ENCODE measurements at places on chromosomes 16 and 17.
A peak's percentile ranks its signal among the peaks of the same experiment; 100 is the strongest.

GRCh38 chr17:47700471-47701449, 6.8 kb downstream of the TBKBP1 start:
- no peak for DNase-seq

GRCh38 chr17:14779241-14779640, 478.4 kb downstream of the HS3ST3B1 start:
- DNase-seq: no peak

DNA sequence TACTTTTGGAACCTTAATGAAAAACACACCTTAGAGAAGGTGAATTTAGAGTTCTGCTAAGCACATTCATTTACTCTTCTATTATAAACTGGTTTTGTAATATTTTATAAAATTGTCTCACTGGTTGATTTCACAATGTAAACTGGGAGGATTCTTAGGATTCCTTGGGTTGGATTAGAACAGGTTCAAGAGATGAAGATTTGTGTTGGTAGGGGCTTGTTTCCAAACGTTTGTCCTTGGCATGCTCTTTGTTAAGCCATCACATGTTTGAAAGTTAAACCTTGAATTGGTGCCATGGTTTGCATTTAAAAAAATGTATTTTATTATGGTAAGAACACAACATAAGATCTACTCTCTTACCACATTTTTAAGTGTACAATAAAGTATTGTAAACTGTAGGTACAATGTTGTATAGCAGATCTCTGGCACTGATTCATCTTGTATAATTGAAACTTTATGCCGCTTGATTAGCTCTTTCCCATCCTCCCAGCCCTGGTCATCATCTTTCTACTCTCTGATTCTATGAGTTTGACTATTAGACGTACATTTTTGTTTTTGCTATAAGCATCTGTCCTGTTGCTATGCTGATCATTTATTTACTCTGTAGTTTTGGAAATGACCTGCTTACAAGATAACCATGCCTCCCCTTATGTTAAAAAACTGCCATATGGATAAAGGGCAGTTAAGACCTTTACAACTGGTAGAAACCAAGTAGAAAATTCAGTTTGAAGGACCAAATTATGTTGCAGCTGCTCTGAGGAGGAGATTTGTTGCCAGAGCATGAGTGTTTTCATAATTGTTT, 9.6 kb downstream of the FTO start:
- DNase-seq: no peak

DNA sequence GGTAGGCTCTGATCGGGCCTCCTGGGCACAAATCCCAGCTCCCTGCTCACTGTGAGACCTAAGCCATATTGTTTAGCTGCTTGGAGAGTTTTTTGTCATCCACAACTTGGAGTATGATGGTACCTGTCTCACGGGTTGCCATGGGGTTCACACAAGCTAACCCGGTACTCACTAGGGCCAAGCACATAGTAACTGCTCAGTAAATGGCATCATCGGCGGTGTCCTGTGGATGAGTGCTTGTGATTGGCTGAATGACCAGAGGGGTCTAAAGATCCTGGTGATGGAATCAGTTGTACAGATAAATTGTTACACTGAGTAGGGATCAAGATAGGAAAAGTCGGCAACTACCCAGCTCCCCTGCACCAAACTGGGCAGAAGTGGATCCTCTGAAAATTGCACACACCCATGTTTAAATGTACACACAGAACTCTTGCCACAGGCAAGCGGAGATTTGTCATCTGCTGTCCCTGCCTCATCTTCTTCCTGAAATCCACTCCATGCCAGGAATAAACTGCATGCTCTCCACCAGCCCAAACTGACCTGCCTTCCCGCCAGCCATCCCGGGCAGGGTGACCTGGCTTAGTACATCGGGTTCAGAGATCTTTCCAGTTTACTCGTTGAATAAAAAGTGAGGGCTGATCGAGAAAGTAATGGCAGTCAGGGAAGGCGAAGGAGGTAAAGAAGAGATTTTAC, 6.5 kb downstream of the MAPT start:
- DNase-seq: no peak

GRCh38 chr17:63954402-63955063, 18.2 kb downstream of the SCN4A start:
- DNase-seq: no peak

DNA sequence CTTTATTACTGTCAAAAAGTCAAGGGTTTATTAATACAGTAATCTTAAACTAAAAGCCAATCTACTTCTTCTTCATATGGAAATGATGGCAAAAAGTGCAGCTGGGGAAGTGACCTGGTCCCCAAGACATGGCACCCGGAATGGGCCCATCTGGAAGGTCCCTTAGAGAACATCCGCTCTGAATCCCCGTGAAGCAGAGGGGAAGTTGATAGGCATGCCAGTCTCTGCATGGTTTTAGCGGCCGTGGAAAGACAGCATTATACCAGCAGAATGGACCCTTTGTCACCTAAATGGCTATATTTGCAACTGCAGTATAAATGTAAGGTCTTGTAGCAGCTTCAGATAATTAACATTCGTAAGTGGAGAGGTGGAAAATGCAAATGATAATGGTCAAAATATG, 32.4 kb downstream of the COTL1 start:
- DNase-seq: no peak

DNA sequence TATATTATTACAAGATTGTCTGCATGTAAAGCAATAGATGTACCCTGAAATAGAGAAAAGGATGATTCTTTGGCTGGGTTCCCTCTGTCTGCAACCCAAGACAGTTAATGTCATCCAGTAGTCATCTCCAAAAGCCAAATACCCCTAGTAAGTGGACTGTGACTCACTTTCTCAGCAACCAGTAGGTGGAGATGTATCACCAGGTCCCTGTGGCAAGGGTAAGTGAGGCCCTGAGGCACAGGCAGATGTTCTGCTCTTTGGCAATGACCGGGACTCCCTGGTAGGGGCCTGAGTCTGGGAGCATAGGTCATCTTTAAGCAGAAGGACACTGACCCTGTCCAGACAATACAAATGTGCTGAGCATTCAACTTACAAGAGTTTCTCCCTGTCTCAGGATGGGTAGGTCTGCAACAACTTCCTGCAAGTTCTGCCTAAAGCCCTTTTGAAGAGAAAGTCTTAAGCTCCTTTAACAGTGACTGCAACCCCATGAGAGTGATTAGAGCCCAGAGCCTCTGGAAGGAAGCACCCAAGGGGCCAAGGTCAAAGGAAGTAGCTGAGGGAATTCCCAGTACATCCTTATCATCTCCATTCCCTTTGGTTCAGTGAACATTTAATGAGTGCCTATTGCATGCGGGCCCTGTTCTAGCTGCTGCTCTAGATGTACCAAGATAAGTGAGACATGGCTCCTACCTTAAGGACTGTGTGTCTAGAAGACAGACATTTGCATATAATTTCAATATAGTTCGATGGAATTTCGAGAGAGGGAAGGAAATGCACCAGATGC, 31.9 kb downstream of the PMP22 start:
- DNase-seq: no peak

DNA sequence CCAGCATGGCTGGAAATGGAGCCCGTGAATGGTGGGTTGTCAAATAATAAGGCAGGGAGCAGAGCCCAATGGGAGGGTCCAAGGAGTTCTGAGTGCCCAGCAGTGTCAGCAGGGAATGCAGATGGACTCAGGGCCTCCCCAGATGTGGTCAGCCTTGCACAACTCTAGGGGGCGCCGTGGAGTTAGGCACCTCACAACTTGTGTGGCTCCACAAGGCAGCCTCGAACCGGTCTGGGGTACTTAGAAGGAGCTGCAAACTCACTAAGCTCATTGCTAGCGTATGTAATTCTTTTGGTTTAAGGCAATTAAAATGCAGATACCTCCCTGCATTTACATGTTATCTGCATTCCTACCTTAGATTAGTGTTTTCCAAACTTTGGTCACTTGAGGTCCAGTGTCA, 18.1 kb downstream of the IRF8 start:
- DNase-seq: no peak

- DNase-seq: no peak
These were observed 5.8 kb upstream of the ARMC5 start for GRCh38 chr16:31453255-31454204.

- DNase-seq: no peak
These were observed 193.2 kb upstream of the MYOCD start for GRCh38 chr17:12472252-12473173.

GRCh38 chr16:84260766-84261554, 21.1 kb upstream of the KCNG4 start:
- DNase-seq: no peak

DNA sequence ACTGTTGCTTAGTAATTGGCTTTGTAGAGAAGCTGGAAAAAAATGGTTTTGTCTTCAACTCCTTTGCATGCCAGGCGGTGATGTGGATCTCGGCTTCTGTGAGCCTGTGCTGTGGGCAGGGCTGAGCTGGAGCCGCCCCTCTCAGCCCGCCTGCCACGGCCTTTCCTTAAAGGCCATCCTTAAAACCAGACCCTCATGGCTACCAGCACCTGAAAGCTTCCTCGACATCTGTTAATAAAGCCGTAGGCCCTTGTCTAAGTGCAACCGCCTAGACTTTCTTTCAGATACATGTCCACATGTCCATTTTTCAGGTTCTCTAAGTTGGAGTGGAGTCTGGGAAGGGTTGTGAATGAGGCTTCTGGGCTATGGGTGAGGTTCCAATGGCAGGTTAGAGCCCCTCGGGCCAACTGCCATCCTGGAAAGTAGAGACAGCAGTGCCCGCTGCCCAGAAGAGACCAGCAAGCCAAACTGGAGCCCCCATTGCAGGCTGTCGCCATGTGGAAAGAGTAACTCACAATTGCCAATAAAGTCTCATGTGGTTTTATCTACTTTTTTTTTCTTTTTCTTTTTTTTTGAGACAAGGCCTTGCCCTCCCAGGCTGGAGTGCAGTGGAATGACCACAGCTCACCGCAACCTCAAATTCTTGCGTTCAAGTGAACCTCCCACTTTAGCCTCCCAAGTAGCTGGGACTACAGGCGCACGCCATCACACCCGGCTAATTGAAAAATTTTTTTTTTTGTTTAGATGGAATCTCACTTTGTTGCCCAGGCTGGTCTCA, 6.2 kb upstream of the TMEM235 start:
- DNase-seq: no peak

- peak; percentile 35 for DNase-seq
These were observed 8.0 kb downstream of the SPPL2C start for GRCh38 chr17:45852535-45853297.

GRCh38 chr16:63684149-63685101, 1437.4 kb downstream of the CDH11 start:
- DNase-seq: no peak

- DNase-seq: no peak
These were observed 840 bp downstream of the ADCY7 start for GRCh38 chr16:50267151-50267631.

- no peak for DNase-seq
These were observed 84.4 kb upstream of the CNEP1R1 start for GRCh38 chr16:49940464-49941224.

DNA sequence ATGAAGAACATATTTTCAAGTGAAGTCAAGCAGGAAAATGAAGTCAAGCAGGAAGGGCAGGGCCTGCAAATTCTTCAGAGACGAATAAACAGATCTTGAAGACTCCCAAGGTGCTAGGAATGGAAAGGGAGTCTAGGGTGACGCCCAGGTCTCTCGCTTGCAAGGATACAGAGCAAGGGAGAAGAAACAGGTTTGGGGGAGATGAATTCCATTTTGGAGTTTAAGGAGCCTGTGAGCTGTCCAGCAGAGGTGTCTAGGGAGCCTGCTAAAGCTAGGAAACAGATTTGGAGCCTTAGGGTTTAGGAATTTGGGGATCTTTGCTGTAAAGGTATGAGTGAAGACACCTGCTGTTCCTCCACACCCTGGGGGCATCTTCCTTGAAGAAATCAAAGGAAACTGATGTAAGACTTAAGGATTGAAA, 2.0 kb upstream of the UNKL start:
- DNase-seq: no peak

DNA sequence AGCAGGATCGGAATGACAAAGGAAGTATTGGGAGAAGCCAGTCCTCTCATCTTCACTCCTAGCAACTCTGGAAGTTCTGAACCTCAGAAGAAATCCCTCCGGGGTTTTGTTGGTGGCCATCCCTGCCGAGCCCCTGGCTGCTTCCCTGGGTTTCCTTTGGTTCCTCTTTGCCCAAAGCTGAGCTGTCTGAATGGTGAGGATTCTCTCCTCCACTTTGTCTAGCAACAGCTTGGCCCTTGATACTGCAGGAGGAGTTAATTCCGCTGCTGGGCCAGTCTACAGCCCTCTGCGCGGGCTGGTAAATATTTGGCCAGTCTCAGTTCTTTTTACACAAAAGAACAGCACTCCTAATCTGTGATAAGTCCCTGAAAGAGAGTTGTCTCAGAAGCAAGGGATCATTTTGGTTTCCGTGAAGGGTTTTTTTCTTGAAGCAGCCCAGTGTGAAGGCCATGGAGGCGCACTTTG, 170.9 kb downstream of the RAB11FIP4 start:
- no peak for DNase-seq

- DNase-seq: no peak
These were observed 32.7 kb upstream of the FOXF1 start for GRCh38 chr16:86477642-86478041.

- no peak for DNase-seq
These were observed 305.4 kb downstream of the CEP112 start for GRCh38 chr17:65886315-65887245.

DNA sequence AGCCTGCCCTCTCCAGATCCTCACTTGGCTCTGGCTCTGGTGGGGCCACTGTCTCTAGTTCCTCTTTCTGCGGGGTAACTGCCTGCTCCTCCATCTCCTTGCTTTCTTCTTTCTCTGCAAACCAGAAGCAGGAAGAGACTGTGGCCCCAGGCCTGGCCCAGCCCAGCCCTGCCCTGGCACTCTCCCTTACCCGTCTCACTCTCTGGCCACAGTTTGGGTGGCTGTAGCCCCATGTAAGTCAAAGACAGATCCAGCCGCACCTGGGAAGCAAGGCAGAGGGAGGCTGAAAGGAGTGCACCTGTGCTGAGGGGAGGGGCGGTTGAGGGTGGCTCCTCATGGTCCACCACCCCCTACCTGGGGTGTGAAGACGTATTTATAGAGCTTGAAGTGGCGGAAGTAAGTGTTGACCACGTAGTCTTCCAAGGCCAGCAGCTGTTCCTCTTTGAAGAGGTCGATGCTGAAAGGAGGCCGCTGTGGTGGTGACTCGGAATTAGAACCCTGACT, 2.8 kb downstream of the CFAP119 start:
- DNase-seq: no peak

- DNase-seq: no peak
These were observed 10.0 kb downstream of the AXIN2 start for GRCh38 chr17:65551267-65552040.

Data from stimulated activated CD4-positive, alpha-beta T cell treated with anti-CD3 and anti-CD28 coated beads, TNF-alpha, amount 100 ng/mL, for 4 hours (primary cell).